ENCODE measurements at places on chromosomes 1 and 21.

- no peak for DNase-seq
These were observed 43.3 kb upstream of the RABGAP1L start for GRCh38 chr1:174116042-174116441.

DNA sequence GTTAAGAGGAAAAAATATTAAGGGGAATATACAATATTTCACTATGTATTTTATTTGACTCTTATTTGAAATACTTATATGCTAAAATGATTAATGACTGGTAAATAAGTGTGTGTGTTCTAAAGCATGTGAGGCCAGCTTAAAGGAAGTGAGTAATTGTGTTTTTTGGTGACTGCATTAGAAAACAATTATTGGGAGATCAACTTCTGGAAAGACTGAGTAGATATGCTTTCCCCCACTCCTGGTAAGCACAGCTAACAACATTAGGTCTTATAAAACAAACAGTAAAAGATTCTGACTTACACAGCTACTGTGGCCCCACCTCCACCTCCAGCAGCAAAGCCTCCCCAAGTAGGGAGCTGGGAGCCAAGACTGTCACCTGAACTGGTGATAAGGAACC, 403.0 kb downstream of the SRGAP2C start:
- DNase-seq, result no peak

DNA sequence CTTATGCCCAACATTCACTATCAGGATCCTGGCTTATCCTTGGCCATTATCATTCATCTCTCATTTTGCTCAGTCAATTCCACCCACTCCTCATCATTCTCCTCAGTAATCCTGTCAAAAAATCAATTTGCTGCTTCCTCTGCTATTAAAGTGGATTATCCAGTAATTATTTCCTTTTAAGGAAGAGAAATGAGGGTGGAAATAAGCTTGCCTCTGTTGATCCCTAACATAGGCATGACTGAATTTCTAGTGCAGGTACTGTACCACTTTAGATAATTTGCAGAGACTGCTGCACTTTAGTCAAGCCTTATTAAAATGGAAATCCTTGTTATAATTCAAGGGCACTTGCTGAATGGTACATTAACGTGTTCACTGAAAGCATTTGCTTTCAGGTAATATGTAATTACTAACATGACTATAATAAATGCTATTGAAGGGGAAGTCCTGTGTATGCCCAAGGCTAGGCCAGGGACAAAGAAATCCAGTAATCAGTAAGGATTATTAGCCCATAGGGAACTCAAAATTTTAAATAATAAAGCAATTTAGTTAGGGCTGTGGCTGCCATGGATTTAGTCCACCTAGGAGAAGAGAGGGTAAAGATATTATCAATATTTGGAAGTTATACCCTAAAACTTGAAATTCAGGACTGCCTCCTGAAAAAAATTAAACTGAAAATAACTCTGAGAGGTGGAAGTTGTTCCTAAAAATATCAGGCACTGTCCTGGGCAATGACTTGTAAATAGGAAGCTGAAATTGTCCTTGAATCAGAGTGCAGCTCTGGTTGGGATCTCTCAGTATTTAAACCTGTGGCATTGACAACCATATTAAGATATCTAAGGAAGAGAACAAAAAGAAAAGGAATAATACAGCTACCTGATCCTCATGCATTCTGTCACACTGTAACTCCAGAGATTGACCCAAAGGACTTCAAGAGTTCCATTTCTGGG, 43.4 kb downstream of the RGS2 start:
- no peak for DNase-seq

- DNase-seq, result no peak
These were observed 83.9 kb upstream of the ZNF648 start for GRCh38 chr1:182145441-182145840.

GRCh38 chr1:101540161-101540560, 303.3 kb downstream of the S1PR1 start:
- no peak for DNase-seq

DNA sequence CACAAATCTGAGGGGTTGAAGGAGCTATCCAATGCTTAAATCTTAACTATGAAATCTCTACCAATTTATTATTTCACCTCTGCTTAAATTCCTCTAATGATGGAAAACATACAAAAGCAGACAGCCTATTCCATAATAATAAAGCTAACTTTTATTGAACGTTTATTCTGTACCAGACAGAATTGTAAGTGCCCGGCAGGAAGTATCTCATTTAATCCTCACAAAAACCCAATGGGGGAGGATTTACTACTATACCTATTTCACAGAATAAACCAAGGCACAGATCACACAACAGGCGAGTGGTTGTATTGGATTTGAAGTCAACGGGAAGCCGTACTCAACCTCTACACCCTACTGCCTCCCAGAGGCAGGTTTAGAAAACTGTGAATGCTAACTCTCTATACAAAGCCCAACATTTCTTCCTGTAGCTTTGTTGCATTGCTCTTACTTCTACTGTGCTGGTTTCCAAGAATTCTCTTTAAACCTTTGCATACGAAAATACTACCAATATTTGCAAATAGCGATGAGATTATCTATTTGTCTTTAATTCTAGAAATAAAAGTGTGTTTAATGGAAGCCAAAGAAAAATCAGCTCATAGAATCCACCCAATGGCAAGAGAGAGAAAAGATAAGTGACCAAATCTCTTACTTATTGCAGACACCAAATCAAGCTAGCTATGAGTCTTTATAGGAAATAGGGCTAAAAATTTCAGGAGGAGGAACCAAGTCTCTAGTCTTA, 33.5 kb upstream of the C1orf53 start:
- peak; percentile 76 for DNase-seq

GRCh38 chr1:90768826-90769225, 51.7 kb upstream of the BARHL2 start:
- no peak for DNase-seq

- DNase-seq, result no peak
These were observed 548 bp upstream of the MFSD2A start for GRCh38 chr1:39954324-39954869.

DNA sequence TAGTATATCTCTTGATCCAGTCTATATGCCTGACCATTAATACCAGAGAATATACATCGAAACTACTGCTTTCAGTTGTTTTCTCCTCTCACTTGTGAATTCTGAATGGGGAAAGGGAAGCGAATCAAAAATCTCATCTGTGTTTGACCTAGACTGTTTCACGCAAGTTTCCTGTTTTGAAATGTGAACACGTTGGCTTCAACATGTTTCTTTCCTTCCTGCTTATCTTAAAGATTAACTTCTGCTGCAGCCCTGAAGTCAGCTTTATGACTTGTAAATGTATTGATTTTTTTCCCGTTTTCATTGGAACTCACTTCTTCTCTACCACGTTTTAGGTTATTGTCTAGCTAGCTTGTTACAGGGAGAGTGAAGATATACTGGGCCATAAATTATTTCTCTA, 49.9 kb downstream of the SNX27 start:
- DNase-seq, result no peak

DNA sequence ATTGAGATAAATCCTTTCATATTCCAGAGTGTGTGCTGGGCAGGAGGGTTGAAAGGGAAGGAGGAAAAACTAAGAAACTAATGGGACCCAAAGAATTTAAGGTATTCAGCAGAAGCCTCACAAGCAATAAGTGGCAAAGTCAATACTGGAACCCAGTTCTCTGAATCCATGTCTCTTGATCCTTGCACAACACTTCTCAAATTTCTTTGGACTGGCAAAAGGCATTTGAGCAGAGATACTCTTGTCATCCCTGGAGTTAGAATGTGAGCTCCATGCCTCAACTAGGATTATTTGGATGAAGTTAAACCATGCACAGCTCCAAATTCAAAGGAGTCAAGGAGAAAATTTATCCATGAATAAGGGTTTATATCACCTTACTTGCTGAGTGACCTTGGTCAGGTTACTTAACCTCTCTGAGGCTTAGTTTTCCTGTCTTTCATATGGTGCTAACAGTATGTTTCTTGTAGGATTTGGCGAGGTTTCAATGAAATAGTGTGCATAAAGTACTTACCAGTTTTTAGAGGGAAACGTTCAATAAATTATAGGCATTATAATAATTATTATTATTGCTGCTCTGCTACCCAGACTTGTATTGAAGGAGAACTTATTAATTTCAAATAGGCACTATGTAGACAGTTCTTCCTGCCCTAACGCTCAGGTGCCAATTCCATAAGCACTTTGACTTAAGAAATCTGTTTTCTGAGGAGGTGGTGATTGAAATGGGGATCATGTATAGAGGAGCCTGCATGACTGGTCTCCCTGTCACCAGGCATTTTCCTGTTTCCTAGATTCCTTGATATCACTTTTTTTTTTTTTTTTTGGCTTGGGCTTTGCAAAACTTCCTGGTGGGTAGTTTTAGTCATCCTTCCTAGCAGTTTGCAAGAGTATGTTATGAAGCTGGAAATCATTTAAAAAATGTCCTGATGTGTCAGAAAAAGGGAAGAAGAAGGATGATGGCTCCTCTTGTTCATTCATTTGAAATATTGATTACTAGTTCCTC, 125.0 kb upstream of the JUN start:
- no peak for DNase-seq

- no peak for DNase-seq
These were observed 4.5 kb downstream of the WNT2B start for GRCh38 chr1:112513112-112513870.

DNA sequence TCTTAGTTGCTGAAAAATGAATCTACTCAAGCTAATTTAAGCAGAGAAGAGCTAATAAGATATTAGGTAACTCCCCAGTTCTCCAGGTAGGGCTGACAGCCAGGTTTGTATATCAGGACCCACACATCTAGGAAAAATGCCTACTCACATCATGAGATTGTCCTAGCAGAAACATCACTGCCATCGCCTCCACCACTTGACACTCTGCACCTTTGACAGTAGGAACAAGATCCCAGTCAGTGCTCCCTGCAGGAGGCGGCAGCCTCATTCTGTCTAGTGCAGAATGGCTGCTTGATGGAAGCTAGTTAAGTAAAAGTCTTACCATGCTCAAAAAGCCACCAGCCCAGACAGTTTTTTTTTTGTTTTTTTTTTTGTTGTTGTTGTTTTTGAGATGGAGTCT, 31.6 kb upstream of the USP1 start:
- DNase-seq, result no peak

DNA sequence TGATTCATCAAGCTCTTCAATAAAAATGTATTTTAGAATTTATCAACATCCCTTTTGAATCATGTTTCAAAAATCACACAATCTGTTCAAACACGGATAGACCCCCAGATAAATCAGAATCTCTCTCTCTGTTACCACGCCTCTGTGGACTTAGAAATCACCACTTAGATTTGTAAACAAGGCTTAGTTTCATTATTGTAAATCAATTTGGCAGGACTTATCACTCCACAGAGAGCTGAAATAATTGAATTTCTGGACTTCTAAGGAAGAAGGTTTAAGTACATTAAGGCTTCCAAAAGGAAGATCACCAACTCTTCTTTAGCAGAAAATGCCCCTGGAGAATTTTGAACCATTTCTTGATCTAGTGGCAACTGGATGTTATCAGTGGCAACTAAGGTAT, 100.4 kb downstream of the APP start:
- no peak for DNase-seq

DNA sequence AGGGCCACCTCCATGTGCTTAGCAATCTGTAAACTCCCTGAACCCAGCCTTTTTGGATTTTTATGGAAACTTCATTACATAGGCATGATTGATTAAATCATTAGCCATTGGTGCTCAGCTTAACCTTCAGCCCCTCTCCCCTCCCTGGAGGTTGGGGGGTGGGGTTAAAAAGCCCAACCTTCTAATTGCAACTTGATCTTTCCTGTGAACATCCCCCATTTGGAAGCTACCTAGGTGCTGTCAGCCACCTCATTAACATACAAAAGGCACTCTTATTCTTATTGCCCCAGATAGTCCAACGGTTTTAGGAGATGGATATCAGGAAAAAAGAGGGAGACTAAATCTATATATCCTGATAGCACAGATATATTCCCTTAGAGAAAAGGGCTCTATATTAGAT, 424.0 kb upstream of the BEND5 start:
- DNase-seq, result no peak

DNA sequence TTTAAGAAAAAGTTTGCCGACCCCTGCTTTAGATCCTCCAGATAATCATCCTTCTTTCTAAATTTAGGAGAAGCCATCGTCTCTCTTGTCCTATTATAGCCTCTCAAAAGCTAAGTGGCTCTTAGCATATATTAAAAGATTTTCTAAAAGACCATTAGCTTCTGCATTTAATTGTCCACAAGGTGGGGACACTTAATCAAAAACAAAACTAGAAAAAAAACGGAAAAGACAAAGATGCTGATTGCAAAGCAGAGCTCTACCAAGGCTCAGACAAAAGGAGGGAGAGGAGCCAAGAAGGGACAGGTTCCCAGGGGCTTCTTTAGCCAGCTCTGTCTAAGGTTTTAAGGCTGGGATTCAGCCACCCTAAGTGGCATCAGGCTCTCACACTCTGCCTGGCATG, 128.3 kb upstream of the HMGB4 start:
- DNase-seq, result peak; percentile 9

DNA sequence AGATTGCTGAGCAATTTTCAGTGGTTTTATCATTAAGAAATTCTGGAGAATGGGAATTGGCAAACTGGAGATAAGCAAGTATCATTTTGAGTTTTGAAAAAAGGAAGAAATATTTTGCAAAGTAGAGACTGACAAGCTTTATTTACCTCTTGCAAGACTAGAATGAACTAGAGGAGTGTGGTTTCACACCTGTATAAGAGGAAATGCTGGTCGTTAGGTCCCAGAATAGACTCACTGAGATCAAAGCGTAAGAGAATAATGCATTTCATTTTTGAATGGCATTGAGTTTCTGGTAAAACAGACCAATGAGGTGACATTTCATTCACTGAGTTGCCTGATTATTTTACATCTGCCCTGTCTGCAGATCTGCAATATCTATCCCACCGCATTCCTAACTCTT, 308.1 kb downstream of the ADGRL2 start:
- no peak for DNase-seq

- no peak for DNase-seq
These were observed 19.6 kb downstream of the CCDC30 start for GRCh38 chr1:42482635-42483153.

- DNase-seq, result no peak
These were observed 97.2 kb upstream of the ARTN start for GRCh38 chr1:43836267-43836951.

DNA sequence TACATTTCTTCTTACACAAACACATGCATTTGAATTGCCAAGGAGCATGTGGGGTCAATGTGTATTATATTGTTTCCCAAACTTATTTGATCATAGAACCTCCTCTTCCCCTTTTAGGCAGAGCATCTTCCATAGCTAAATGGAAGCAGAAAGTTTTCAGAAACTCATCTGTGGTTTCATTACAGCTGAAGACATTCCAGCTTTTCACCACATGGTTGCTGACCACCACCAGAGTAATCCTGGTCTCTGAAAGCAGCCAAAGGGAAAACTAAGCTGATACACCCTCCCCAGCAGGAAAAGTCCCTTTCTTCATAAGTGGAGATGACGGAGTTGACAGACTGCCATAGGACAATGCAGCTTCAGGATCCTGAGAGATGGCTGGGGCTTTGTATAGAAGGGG, 30.2 kb upstream of the OTUD3 start:
- DNase-seq, result no peak

- peak; percentile 52 for DNase-seq
These were observed 897 bp downstream of the SLC25A24 start for GRCh38 chr1:108199201-108199691.

DNA sequence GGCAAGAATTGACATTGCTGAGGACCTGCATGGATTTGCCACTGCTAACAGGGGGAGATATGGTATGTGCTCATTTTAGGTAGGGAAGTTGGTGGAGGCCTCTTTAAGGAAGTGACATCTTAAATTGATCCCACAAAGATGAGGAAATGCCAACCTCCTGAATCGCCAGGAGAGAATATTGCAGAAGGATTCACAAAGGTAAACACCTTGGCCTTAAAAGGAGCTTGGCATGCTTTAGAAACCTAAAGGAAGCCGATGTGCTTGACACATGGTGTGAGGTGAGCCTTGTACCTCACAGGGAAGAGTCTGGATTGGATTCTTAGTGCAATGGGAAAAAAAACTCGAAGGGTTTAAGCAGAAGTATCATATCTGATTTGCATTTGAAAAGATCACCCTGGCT, 470.5 kb upstream of the DAB1 start:
- DNase-seq, result peak; percentile 25
